ENCODE measurements at places on chromosomes 3 and 15.
A peak's percentile ranks its signal among the peaks of the same experiment; 100 is the strongest.

GRCh38 chr3:55467099-55467498 lies 20.0 kb downstream of the WNT5A start:
- peak; percentile 57 for DNase-seq

- no peak for DNase-seq
Observed at GRCh38 chr15:63086271-63086670, 35.4 kb upstream of the LACTB start.

- DNase-seq = no peak
Observed at GRCh38 chr3:112395896-112396290, 62.9 kb downstream of the CD200 start.

DNA sequence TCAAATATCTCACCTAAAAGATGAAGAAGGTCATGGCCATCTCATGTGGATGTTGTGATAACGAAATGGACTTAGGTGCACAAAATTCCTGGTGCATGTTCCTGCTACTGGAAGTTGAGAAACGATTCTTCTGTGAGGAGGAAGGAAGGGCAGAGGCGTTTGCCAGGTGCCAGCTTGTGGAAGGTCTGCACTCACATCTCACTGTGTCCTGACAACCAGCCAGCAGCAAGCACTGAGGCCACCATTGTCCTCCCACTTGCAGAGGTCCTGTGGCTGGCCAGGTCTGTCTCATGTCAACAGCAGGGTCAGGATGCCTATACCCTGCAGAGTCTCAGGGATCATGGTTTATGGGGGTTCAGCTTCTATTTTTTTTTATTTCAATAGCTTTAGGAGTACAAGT lies 3.7 kb downstream of the FAM240A start:
- no peak for DNase-seq

DNA sequence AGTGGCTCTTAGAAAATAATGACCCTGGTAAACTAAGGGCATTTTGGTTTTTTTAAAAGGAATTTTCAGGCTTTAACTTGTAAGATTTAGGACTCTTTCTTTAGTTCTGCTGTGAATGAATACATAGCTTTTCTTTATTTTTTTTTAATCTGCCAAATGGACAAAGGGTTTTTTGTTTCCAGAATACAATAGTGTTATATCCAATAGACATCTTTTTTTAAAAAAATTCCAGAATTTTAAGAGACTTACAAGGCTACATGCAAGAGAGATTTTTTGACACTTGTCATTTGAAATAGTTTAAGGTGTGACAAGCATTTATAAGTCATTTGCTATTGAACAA lies 38.1 kb downstream of the SETMAR start:
- DNase-seq = no peak

GRCh38 chr15:22974745-22975144 lies 5.4 kb downstream of the CYFIP1 start:
- DNase-seq = no peak

DNA sequence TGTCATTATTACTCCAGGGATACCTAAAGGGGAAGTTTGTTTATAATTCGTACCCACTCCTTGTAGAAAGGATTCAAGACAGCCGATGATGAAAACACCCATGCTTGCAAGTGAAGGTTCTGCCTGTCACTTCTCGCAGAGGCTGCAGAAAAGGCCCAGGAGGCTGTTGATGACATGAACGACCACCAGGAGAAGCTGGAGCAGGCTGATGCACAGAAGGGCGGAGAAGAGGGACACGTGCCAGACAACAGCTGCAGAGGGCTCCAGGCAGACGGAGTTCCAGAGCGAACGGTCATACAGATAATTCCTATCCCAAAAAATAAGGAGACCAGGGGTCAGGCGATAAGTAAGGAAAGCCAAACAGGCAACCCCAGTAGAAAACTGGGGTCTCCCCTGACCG lies 5.7 kb upstream of the DYNLT2B start:
- no peak for DNase-seq

DNA sequence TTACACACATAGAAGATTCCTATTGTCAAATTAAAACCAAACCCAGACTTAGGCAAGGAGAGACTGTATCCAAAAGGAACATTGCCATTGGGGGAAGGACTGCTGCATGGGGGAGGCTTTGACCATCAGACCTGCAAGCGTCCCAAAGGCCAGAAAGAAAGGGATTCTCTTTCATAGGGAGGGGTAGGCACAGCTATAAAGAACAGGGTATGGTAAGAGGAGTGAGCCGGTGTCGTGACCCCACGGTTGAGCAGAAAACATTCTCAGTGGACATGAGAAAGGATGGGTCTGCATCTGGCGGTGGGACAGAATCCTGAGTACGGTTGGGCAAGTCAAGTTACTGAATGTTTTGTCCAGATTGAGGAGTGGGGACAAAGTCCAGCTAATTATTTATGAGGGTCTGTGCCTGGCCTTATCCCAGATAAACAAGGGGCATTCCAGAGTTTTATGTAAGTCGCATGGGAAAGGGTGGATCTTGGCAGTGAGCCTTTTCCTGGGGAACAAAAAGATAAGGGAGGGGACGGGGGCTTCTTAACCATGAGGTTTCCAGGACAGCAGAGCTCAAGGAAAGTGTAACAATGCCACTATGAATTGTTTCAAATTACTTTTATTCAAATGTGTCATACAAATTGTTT lies 357.8 kb downstream of the OCA2 start:
- no peak for DNase-seq

- no peak for DNase-seq
Observed at GRCh38 chr3:119964294-119964693, 130.0 kb downstream of the GSK3B start.

GRCh38 chr3:113730550-113730949 lies 15.5 kb downstream of the NAA50 start:
- DNase-seq = no peak

DNA sequence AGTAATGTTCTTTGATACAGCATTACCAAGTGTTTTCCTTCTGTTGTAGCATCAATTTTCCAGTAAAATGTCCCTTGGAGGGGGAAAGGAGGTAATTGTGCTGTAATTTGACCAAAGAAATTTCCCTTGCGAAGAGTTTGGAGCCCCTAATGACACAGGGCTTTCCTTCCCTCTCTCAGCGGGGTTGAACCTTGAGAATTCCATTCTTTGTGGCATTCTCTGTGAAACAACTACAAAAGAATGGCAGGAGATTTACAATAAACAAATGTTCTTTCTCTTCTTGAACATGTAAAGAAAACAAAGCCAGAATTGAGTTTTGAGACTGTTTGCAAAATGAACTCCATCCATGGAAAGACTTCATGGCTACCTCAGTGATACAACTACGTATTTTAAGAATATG lies 53.4 kb downstream of the SIDT1 start:
- no peak for DNase-seq

- no peak for DNase-seq
Observed at GRCh38 chr3:153856932-153857331, 264.3 kb upstream of the ARHGEF26 start.

DNA sequence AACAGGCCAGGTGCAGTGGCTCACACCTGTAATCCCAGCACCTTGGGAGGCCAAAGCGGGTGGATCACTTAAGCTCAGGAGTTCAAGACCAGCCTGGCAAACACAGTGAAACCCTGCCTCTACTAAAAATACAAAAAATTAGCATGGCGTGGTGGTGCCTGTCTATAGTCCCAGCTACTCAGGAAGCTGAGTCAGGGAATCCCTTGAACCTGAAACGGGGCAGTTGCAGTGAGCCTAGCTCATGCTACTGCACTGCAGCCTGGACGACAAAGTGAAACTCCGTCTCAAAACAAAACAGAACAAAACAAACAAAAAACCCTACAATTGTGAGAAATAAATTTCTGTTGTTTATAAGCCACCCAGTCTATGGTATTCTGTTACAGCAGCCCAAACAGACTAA lies 94.7 kb downstream of the PIK3CB start:
- DNase-seq = no peak

DNA sequence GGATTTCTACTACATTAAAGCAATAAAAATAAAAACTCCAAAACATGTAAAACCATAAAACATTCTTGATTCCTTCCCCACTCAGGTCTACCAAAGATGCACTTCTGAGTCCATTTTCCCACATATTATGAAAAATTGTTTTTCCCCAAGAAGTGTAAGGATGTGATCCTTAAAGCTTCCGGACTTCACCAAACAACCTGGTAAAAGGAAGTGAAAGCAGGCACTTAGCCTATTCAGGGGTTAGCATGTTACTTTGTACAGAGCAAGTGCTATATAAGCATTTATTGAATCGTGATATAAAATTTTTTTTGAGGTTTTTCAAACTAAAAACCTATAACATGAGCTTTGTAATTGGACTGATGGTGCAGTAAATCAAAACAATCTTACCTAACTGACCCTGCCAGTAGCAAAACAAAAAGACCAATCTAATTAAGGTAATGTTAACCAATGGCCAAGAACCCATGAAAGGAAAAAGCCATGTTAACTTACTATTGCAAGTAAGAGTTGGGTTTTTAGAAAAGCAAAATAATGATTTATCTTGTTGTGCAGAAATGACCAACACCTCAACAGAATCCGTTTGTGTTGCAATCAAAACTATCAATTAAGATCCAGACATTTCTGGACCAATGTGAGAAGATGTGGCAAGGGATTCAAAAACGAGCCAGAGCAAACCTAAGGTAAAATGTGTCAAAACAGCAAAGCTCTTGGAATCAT lies 1.8 kb downstream of the SETD2 start:
- no peak for DNase-seq

GRCh38 chr3:151345859-151346258 lies 16.5 kb upstream of the P2RY13 start:
- peak; percentile 34 for DNase-seq
